ENCODE measurements at places on chromosomes 12 and 14.

- DNase-seq, result no peak
Observed at GRCh38 chr14:37246427-37246829, 48.7 kb downstream of the MIPOL1 start.

- DNase-seq, result no peak
Observed at GRCh38 chr12:60803147-60803546, 1207.3 kb downstream of the SLC16A7 start.

GRCh38 chr12:49442915-49443314 is 75.7 kb downstream of the SPATS2 start:
- no peak for DNase-seq

DNA sequence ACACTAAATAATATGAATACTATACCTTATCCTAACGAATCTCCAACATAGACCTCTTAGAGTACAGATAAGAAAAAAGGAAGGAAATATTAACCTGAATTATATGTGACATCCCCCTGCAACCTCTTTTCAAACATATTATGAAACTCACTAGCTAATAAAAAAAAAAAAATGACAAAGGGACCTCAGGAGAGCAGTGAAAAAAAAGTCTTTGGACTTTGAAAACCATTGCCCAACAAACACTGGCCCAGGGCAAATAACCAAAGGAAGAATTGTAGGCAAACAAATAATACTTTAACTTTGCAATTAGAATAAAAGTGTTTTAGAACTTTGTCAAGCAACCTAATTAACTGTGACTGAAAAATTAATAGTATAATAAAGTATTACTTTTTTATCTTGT is 7.7 kb downstream of the SOX5 start:
- no peak for DNase-seq

- no peak for DNase-seq
Observed at GRCh38 chr12:124684971-124685688, 117.7 kb upstream of the NCOR2 start.

DNA sequence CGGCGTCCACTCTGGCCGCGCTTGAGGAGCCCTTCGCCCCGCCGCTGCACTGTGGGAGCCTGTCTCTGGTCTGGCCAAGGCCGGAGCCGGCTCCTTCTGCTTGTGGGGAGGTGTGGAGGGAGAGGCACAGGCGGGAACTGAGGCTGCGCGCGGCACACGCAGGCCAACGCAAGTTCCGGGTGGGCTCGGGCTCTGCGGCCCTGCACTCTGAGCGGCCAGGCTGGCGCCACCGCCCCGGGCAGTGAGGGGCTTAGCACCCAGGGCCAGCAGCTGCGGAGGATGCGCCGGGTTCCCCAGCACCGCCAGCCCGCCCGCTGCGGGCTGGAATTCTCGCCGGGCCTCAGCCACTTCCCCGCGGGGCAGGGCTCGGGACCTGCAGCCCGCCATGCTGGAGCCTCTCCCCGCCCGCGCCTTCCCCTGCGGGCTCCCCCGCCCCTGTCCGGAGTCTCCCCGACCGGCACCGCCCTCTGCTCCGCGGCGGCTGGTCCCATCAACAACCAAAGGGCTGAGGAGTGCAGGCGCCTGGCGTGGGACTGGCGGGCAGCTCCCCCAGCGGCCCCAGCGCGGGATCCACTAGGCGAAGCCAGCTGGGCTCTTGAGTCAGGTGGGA is 921.2 kb upstream of the FOXG1 start:
- DNase-seq, result no peak

GRCh38 chr12:88327276-88327675 is 185.2 kb downstream of the TMTC3 start:
- DNase-seq, result no peak

- DNase-seq, result no peak
Observed at GRCh38 chr12:11970155-11970520, 100.6 kb upstream of the BCL2L14 start.

DNA sequence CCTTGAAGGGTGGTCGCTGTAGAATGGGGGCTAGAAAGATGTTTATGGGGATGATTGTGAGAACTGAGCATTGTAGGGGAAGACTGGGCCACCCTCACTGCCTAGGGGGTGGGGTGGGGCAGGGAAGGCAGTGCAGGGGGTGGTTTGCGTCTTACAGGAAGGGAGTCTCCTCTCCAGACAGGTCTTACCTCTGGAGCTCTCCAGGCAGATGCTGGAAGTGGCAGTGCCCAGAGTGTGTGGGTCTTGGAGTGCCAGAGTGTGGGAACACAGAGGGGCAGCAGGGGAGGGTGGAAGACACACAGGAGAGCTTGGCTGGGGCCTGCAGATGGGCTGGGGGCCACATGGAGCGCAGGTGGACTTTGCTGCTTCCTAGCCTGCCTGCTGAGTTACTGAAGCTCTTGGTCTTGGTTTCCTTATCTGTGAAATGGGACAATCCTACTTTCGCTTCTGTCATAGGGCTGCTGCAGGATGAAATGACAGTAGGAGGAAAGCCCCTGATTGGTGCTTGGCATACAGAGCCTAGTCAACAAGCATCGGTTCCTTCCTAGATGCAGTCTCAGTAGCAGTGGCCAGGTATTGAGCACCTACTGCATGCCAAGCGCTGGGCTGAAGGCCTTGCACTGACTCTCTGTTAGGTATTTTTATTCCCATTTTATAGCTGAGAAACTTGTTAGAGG is 118.3 kb downstream of the SLC25A47 start:
- DNase-seq, result no peak

DNA sequence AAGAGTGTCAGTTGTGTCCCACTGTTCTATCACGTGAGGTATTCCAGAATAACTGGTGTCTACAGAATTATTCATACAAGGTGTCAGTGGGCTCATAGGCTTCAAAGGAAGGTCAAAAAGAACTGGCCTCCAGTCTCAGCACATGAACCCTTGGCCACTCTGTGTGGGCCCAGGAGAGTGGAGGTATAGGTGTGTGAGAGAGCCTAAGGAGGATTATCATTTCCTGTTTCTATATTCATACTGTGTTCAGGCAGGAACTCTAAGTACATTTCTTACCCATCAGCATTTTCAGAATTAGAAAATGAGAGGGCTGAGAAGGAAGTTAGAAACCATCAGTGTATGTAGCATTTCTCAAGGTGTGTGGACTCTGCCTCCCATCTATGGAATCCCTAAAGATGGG is 87.0 kb downstream of the BTG1 start:
- DNase-seq, result no peak

GRCh38 chr14:69263364-69263763 is 3.4 kb downstream of the GALNT16 start:
- no peak for DNase-seq

- DNase-seq, result no peak
Observed at GRCh38 chr14:105387530-105387922, 10.8 kb upstream of the TEX22 start.

DNA sequence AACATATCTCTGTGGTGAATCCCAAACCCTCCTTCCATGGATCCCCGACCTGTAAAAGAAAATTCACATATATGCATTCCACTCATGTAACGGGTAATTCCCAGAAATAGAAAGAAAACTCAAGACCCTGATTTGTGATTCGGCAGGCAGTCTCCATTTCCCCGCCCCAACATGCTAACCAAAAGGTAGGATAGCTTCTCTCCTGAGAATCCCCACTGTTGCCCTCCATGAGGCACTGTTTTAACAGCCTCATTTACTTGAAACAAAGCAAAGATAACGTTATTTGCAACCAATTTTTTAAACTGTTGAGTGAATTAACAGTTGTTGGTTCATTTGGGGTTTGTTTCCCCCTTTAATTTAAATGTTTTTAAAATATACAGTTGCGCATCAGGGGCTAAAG is 774 bp upstream of the SLC2A13 start:
- DNase-seq, result no peak

DNA sequence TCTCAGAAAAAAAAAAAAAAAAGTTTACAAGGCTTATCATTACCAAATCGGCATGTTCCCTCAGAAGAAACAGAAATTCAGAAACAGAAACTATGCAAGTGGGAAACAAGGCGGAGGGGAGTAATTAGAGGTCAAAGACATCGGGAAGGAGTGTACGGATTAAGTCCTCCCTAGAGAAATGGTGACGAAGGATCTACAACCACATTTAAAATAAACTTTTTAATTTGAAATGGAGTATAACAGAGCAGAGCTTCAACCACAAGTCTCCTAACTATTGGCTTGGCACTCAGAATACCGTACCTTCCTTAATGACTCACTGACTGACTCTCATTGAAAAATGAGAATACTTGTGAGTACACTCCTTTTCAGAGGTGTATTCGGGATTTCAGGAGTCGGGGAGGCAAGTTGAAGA is 908 bp downstream of the ENTPD5 start:
- DNase-seq, result no peak

DNA sequence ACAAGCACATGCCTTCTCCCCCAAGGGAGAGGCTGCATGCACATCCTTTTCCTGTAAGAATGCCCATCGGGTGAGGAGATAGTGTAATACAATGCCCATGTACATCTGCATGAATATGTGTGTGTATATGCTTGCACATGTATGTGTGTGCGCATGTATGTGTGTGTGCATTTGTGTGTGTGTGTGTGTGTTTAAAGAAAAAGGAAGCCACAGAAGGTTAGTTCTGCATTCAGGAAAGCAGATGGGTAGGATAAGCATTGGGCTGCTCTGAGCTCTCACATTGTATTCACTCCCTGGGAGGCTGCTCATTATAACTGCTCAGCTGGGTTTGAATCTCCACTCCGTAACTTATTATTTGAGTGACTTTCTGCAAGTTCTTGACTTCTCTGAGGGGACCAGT is 74.3 kb downstream of the GALNT8 start:
- DNase-seq, result no peak

DNA sequence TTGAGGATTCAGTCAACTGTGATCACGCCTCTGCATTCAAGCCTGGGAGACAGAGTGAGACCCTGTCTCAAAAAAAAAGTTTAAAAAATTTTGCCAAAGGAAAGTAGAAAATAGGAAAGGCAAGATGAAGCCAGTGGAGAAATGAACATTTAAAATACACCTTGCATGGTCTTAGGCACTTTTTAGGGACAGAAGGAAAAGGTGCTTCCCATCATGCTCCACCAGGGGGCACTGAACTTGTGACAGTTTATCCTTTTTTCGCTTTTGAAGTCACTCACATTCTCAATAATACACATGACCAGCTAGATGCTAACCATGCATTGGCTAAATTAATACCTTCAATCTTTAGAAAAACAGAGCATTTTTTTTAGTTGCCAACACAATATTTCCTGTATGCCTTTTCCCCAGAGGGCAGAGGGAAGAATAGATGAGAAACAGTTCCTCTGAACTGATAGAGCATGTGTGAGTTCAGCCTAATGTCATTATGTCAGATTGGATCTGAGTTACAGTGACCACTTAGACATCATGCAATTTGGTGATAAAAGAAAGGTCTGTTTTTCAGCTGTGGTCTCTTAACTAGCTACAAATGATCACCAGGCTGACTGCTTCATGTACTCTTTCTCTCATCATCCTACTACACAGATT is 221.8 kb upstream of the SSTR1 start:
- peak; percentile 81 for DNase-seq

DNA sequence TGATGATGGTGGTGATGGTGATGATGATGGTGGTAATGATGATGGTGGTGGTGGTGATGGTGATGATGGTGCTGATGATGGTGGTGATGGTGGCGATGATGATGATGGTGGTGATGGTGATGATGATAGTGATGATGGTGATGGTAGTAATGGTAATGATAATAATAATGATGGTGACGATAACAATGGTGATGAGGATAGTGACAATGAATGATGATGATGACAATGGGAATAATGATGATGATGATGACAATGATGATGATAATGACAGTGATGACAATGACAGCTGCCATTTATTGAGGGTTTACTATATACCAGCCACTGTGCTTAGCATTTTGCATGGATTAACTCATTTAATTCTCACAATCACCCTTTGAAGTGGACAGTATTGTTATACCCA is 94.6 kb downstream of the SRRM4 start:
- no peak for DNase-seq

GRCh38 chr12:12925388-12925787 is 26.6 kb downstream of the GPRC5D start:
- DNase-seq, result no peak

Measured in Peyer's patch (tissue), 4 donors.